Parietal lobe (tissue), 2 donors: ENCODE measurements at places on chromosomes 4 and X. TPM values are rescaled to one million over a fixed set of nuclear protein-coding genes. Genes with fewer than 3 reads are reported as not detected.

Gene BMP2K
- 81.1 TPM for total RNA-seq

Gene CTAG2
- total RNA-seq: not detected

Gene TMPRSS11B
- not detected for total RNA-seq

Gene MAGEE2
- 5.3 TPM for total RNA-seq

Gene DMD
- total RNA-seq: 95.8 TPM

Gene CXXC4
- 79.8 TPM for total RNA-seq

Gene MAGEB2
- not detected for total RNA-seq

Gene RHOH
- total RNA-seq: not detected

Gene CXCL13
- total RNA-seq: not detected

Gene F11
- total RNA-seq: not detected

Gene CYTL1
- total RNA-seq: not detected

Gene OPN1MW2
- not detected for total RNA-seq

Gene TREX2
- 1.9 TPM for total RNA-seq

Gene RAB28
- 26.3 TPM for total RNA-seq

Gene CHIC2
- total RNA-seq: 40.7 TPM

Gene GABRB1
- 139 TPM for total RNA-seq

Gene STATH
- not detected for total RNA-seq

Gene MSX1
- 0.63 TPM for total RNA-seq

Gene PNMA3
- total RNA-seq: 15.0 TPM

Gene GABRG1
- total RNA-seq: 24.7 TPM

Gene APLN
- 3.1 TPM for total RNA-seq

Gene TLR6
- total RNA-seq: 0.63 TPM

Gene WNK3
- 61.3 TPM for total RNA-seq

Gene SLC26A1
- 6.3 TPM for total RNA-seq

Gene CD38
- total RNA-seq: 9.1 TPM

Gene FBXW7
- total RNA-seq: 281 TPM

Gene RAB33A
- 29.1 TPM for total RNA-seq

Gene CT55
- total RNA-seq: 0.31 TPM

Gene ADH6
- not detected for total RNA-seq

Gene CENPI
- 13.5 TPM for total RNA-seq
